ENCODE measurements at places on chromosomes 5 and 9. TPM values are rescaled to one million over a fixed set of nuclear protein-coding genes. Genes with fewer than 3 reads are reported as not detected.
A peak's percentile ranks its signal among the peaks of the same experiment; 100 is the strongest.

DNA sequence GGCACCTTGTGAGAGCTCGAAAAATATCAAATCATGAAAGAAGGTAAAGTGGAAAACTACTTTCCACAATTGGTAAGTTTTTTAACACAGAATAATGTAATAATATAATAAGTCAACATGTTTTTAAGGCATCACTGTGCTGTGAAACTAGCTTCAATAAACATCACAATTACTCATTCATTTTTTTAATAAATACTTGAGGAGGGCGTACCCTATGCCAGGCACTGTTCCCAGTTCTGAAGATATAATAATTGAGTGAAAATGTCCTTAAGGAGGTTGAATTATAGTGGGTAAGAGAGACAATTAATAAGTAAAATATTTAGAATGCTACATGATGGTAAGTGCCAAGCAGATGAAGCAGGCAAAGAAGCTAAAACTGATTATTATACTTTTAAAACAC is 381.4 kb downstream of the ELAVL2 start:
- no peak for DNase-seq

DNA sequence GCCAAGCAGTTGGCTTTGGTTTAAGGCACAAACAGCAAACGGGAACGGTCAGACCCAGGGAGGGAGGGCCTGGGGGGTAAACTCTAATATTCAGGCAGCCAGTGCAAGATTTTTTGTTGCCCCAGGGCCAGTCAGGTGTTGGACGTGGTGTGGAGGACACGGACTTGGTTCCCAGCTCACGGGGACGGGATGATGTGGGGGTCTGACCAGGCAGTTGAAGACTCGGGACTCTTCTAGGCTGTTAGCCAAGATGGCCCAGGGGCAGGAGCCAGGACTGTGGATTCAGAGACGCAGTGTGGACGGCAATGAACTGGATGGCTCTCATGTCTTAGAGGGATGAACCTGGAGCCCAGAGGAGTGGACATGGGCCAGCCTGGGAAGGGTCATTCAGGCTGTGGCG is 169.2 kb downstream of the C9orf50 start:
- DNase-seq: no peak

GRCh38 chr9:86062845-86063693 is 36.3 kb downstream of the GOLM1 start:
- DNase-seq: no peak

- DNase-seq: no peak
These were observed 3.6 kb upstream of the FAM163B start for GRCh38 chr9:133612816-133613215.

DNA sequence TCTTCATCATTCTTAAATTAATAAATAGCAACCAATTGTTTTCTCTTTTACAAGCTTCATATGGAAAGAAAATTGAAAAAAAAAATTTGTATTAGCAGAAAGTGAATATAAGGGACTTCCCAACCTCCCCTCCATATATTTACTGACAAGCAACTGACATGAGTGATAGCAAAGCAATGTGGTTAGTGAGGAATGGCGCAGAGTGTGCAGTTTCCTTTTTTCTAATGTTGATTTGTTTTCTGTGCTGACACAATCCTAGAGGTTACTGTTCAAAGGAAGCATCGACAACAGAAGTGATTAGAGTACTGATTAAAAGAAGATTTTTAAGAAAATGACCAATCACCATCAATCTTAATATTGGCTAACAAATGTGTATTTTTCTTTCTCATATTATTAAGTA is 1.7 kb upstream of the PTGER4 start:
- peak; percentile 28 for DNase-seq

FOXD4 gene
- total RNA-seq: not detected

- DNase-seq: peak; percentile 14
These were observed 23.0 kb downstream of the SLC28A3 start for GRCh38 chr9:84317563-84317962.

DNA sequence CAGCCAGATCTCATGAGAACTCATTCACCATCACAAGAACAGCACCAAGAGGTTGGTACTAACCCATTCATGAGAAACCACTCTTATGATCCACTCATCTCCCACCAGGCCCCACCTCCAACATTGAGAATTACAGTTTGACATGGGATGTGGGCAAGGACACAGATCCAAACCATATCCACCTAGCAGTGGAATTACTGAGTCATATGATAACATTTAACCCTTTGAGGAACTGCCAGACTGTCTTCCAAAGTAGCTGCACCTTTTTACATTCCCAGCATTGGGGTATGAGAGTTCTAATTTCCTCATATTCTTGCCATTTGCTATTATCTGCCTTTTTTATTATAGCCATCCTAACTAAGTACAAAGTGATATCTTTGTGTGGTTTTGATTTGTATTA is 51.9 kb downstream of the CTNNA1 start:
- DNase-seq: no peak

GRCh38 chr9:8571643-8572042 is 772.1 kb upstream of the DMAC1 start:
- no peak for DNase-seq

DNA sequence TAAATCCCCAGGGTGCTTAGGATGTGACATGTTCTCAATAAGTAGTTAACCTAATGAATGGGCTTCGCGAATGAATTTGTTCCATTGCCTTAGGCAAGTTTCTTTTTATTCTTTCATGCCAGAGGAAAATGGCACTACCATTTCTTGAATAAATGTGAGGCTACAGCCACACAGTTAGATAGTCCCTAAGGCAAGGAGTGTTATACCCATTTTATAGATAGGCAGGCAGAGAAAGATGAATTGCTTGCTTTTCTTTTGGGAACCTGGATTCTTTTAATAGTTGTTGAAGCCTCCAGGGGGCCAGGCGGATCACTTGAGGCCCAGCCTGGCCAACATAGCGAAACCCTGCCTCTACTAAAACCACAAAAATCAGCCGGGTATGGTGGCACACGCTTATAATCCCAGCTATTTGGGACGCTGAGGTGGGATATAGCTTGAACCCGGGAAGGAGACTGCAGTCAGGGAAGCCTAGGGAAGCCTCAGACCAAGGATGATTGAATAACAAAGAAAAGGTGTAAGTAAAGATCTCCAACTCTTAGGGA is 943 bp downstream of the NOP16 start:
- no peak for DNase-seq

DNA sequence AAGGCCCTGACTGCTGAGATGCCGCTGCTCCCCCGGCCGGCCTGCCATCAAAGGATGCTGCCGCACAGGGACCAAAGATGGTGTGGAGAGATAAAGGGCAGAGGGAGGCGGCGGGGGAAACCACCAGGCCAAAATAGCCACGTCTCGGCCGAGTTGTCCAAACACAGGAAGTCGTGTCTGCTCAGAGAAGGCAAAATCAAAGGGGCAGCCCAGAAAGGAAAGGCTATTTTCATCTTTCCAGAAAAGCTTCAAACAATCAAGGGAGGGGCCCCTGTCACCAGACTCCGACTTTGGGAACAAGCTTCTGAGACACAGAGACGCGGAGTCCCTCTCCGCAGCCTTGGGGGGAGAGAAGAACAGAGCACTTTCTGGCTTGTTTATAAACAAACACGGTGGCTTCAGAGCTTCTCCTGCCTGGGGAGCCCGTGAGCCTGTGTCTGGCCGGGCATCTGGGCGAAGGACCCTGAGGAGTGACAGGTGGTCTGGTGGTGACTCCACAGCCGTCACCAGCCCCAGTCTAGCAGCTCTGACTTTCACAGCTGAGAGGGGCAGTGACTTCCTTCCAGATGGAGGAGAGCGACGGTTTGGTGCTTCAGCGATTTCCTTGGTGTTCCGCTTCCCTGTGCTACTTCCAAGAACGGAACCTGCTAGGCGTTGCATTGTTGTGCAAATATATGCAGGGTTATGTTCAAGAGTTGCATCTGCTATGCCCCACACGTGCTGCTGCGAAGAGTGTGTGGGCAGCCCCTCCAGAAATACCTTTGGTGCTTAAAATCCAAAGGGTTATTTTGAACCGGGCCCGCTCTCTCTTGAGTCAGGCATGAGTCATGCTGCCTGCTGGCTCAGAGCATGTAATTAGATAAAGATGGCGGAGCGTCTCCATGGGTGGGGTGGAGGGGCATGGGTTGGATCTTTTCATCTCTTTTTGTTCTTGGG is 24.0 kb downstream of the ADAMTSL2 start:
- DNase-seq: peak; percentile 88

CATSPER3 gene
- total RNA-seq: 0.06 TPM

GRCh38 chr9:136345281-136346156 is 18.0 kb downstream of the DNLZ start:
- no peak for DNase-seq

- no peak for DNase-seq
These were observed 985.7 kb upstream of the WWC1 start for GRCh38 chr5:167305591-167306213.

All from Daoy (cell line).